ENCODE measurements at places on chromosomes 7 and 10. TPM values are rescaled to one million over a fixed set of nuclear protein-coding genes. Genes with fewer than 3 reads are reported as not detected.

The FFAR4 gene
- total RNA-seq: not detected

The GJD4 gene
- total RNA-seq: not detected

The BTBD16 gene
- not detected for total RNA-seq

The NOS3 gene
- total RNA-seq: 13.8 TPM

The CLRN3 gene
- total RNA-seq: not detected

The RBM20 gene
- 0.03 TPM for total RNA-seq

The ERVW-1 gene
- total RNA-seq: not detected

The TFEC gene
- 0.73 TPM for total RNA-seq

The FAM25A gene
- total RNA-seq: not detected

The CLCN1 gene
- total RNA-seq: 0.13 TPM

The MCM10 gene
- total RNA-seq: 73.5 TPM

The GIMAP7 gene
- total RNA-seq: 134 TPM

DNA sequence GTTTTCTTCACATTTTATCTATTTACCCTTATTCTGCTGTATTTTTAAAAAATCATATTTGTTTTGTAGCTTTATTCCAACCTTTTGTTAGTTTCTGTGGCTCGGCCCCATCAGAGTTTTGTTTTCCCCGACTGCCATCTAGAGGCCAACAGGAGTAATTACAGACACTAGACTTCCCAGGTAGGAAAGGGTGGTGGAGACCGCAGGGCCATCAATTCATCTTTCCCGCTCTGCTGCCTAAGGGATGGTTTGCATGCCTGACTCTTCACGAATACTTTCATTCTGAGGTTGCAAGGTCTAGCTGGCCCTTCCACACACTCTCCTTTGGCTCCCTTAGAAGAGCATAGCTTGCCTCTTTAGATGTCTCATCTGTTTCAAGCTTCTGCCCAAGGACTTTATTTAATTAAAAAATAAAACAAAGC is 38.3 kb downstream of the LYZL2 start:
- peak; percentile 51 for DNase-seq

GRCh38 chr10:102347236-102347828 is 48.2 kb upstream of the NFKB2 start:
- DNase-seq: peak; percentile 28

- no peak for DNase-seq
Observed at GRCh38 chr7:26454180-26454579, 162.5 kb downstream of the SNX10 start.

- DNase-seq: no peak
Observed at GRCh38 chr10:114773197-114773532, 48.4 kb upstream of the FHIP2A start.

GRCh38 chr7:27224983-27225934 is 17.3 kb upstream of the EVX1 start:
- no peak for DNase-seq

- DNase-seq: no peak
Observed at GRCh38 chr10:96344178-96344577, 14.6 kb downstream of the OPALIN start.

GRCh38 chr7:99255463-99255862 is 17.2 kb upstream of the MYH16 start:
- no peak for DNase-seq

GRCh38 chr10:98339799-98340198 is 71.8 kb upstream of the LOXL4 start:
- DNase-seq: peak; percentile 22

DNA sequence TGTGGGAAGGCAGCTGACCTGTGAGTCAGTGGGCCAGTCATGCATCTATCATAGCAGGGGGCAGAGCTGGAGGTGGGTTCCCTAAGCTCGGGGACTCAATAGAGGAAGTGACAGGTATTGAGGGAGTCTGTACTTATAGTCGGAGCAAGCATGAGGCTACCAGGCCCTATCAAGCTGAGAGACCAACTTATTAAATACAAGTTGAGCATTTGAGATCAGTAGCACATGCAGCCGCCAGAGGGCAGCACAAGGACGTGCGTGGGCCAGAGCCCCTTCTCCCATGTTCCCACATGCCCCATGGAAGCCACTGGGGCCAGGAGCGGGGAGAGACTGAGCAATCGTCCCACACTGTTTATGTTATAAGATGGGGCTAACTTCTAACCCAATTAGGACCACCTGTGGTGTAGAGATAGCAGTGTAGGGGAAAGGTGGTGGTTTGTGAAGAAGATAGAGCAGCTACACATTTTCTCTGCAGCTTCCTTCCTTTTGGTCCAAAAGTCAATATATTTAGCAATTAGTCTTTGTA is 13.0 kb upstream of the STK31 start:
- DNase-seq: peak; percentile 67

DNA sequence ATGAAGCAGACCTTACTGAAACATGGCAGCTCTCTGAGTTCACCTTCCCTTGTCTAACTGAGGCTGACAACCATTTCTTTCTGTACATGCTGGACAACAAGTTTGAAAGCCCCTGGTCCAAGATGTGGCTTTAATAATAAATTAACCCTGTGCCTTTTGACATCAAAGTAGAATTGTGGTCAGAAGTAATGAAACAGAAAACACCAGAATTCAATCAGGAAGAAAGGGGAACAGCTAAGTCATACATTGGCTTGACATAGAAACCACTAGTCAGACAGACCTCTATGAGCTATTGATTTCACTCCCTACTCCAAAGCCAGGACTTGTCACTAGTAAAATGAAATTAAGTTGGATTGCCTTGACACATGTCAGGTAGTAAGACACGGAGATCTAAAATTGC is 175.2 kb upstream of the ASAH2 start:
- no peak for DNase-seq

DNA sequence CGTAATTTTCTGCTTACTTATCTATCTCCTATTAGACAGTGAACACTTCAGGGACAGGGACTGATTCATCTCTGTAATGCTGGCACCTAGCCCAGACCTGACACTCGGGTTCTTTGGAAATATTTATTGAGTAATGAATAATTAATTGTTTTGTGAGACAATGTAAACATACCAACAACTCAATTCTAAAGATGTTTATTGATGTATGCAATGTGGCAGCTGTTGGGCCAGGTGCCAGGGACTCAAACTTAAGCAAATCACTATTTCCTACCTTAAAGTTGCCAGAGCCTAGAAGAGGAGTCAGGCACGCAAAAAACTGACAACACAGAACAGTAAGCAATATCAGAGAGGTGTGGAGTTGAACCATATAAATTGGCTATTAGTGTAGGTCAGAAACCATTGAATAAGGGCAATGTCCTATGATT is 63.6 kb upstream of the BMPER start:
- no peak for DNase-seq

DNA sequence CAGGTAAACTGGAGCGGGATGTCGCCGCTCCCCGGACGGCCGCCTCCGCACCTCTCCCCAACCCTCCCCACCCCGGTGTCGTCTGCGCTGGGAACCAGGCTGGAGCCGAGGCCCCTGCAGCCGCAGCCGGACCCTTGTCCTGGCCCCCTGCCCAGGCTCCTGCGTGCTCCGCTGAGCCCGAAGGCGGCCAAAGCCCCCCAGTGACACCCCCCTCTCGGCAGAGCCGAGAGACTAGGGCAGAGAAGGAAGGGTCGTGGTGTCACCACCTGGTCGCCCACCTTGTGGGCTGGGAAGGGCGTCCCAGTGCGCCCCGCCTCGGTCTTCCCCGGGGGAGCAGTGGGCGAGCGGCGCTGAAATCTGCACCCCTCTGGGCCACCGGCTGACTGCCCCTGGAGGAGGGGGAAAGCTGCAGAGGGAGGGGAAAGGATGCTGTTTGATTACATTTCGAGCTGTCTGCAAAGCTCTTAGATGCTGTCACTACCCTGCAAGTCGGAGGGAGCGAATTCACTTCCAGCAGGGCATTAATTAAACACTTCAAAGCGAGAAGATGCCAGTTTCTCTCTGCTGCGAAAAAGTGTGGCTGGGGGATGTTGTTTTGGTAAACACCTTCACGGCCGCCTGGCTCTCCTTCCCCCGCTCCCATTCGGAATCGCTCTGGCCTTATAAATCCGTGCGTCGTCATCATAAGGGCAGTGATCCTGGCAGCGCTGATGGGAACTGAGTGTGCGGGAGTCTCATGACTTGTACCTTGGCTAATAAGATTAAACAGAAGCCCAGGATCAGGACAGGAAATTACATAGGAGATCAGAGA is 622 bp downstream of the DYNC1I1 start:
- DNase-seq: no peak

- no peak for DNase-seq
Observed at GRCh38 chr7:82358923-82359322, 84.7 kb downstream of the CACNA2D1 start.

DNA sequence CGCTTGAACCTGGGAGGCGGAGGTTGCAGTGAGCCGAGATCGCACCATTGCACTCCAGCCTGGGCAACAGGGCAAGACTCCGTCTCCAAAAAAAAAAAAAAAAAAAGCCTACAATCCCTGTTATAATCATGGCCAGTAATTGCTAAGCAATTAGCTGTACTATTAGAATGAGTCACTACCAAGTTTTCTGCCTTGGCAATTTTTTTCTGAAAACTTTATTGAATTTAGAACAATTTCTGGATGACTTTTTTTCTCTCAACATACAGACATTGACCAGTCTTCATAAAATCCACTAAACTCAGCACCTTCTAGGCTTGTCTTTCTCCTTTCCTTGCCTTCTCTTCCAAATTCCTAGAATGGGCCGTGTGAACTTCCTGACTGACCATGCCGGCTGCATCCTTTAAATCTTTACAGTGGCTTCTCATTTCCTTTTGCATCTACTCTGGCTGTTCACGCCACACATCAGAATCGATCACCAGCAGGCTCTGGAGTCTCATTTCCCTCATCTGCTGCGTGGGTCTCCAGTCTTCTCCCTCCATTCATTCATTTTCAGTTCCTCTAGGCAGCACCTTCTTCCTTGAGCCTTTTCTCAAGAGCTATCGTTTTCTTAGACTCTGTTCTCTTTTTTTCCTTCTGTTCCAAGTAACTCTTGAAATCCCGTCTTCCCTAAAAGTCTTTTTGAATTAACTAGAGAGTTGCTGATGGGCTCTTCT is 107.9 kb downstream of the KAT6B start:
- no peak for DNase-seq

GRCh38 chr7:70919481-70920073 is 212.4 kb upstream of the GALNT17 start:
- DNase-seq: no peak

GRCh38 chr10:71742301-71743088 is 22.9 kb upstream of the C10orf105 start:
- no peak for DNase-seq

DNA sequence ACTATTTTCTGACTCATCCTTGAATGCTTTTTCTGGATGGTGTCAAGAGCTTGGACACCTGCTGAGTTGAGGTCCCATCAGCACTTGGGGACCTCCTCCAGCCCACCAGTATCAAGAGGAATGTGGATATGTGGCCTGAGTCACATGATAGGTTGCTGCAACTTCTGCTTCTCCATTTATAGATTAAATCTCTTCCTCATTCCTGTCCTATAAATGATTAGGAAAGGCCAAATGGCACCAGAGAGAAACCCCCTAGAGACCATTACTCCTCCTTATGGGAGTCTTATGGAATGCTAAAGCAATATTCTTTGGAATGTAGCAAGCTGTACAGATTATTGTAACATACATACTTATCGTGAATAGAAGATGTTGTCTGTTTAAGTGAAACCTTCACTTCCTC is 85.6 kb downstream of the NEUROD6 start:
- DNase-seq: no peak

DNA sequence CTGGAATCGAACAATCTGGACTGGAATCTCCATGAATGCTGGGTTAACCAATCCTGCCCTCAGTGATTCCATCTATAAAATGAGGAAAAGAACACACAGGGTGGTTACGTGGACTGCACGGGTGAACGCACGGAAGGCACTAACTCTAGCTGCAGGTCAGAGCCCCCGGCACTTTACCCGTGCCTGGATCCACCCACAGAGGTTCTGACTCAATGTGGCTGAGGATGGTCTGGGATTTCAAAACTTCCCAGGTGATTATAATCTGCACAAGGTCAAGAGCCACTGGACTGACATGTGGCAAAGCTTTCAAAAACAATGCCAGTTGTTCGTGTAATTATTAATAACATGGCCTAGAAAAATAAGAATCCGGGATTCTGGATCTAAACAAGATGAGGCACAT is 29.2 kb downstream of the KIAA1549 start:
- no peak for DNase-seq

DNA sequence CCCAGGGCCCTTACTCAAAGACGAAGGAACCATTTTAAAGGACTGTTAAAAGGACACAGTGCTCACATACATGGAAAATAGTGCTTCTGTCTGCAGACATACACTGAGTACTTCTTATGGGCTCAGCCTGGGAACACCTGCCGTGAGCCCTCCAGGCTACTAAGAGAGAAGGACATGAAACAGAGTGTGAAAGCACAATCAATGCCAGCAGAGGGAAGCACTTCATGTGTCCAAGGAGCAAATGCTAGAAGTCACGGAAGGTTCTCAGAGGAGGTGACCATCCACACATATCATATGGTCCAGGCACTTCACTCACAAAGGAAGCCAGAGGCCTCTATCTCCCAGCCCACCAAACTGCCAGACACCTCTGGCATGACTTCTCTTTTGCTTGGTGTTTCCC is 15.5 kb downstream of the ELMO1 start:
- no peak for DNase-seq
